NCI-H526 (cell line): ENCODE measurements at places on chromosomes 7 and 10.
A peak's percentile ranks its signal among the peaks of the same experiment; 100 is the strongest.

DNA sequence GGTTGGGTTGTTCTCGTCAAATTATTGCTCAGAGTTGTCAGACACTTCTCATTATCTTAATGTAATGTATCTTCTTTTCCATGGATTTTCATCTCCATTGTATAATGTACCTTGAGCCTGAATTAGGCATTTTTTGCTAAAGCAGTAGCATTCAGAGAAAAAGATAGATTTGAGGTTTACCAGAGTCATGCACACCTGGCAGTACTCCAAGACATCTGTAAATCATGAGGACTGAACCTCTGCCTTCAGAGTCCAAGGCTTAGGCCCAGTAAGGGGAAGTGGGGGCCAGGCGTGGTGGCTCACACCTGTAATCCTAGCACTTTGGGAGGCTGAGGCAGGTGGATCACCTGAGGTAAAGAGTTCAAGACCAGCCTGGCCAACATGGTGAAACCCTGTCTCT lies 624.3 kb upstream of the MBL2 start:
- no peak for DNase-seq

DNA sequence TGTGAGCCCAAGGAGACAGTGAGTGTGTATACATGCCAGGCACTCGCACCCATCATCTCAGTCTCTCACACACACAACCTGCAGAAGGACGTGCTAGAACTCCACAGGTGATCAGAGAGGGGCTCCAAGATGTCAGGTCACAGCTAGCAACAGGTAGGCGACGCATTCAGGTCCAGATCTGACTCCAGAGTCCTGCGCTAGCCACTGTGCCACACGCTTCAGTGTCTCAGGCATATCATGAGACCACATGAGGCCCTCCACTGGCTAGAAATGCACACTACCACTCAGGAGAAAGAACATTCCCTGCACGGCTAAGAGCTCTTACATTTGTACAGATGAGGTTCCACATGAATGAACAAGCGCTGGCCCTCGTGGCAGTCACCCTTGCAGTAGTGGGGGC lies 11.5 kb downstream of the AKR1B1 start:
- DNase-seq = no peak

DNA sequence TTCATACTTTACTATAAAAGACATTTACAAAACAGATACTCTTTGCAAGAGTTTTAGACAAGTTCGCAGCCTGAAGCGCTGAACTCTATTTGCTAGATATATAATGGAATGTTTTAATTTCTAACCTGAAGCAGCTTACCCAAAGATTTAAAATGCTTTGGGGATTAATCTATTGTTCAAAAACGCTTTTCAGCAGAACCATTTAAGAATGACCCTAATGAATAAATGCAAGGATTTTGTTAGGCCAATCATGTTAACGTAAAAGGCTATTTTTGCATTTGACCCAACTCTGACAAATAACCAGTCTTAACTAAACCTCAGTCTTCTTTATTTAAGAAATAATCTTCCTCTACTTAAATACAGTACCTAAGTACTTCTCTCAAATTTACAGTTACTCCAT lies 406.7 kb upstream of the POT1 start:
- no peak for DNase-seq

GRCh38 chr7:35700333-35700732 lies 5.4 kb upstream of the HERPUD2 start:
- no peak for DNase-seq

- DNase-seq = no peak
These were observed 169.5 kb upstream of the FRMD4A start for GRCh38 chr10:14500172-14500765.

- no peak for DNase-seq
These were observed 51.4 kb downstream of the PCGF5 start for GRCh38 chr10:91271886-91272285.

DNA sequence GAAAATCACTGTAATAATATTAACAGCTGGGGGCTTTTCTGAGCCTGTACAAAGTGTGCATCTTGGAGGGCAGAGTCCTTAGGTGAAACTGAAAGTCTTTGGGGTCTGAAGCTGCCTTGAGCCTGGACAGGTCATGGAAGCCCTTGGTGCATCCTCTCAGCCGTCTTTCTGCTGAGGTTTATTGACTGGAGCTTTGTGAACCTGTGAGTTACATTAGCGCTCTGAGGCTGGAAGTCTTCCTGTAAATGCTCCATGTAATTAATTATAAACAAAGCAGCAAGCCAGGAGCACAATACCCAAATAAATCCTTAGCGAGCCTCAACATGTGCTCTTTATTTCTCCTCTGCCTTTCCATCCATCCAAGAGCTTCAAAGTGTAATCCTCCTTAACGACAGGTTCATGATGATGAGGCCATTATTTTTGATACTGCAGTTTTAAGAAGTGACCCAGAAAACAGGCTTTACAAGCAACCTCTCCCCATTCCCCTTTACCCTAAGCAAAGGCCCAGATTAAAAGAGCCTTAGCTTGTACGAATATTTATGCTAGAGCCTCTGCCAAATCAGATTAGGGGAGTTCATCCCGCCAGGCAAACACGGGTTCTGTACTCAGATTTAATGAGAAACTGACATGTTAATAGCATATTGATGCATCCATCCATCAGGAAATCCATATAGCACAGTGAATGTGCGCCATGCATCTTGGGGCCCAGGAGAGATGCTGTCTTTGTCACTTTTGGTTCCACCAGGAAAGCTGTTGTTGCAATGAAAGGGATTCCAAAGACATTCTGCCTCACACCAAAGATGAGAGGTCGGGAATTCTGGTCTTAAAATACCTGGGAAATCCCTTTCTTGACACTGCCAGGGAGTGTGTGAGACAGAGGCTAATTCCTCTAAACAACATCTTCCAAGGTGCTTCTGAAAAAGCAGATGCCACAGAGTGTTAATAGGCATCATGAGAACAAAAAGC lies 118.1 kb downstream of the ANLN start:
- no peak for DNase-seq

DNA sequence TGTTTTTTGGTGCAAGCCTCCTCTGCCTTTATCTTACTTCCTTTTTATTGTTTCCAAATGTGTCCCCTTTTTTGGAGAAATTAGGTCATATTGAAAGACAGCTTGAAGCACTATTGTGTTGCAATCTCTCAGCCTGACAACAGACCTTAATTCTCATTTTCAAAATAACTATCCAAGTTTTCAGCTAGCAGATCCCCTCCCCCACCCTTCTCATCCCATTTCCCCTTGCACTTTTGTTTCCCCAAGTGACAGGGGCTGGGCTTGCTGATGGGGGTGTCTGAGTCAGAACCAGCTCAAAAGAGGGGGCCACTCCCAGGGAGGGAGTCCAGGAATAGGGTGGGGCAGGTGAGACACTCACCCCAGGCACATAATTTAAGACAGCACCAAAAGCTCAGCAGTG lies 75.3 kb downstream of the MKI67 start:
- DNase-seq = no peak

DNA sequence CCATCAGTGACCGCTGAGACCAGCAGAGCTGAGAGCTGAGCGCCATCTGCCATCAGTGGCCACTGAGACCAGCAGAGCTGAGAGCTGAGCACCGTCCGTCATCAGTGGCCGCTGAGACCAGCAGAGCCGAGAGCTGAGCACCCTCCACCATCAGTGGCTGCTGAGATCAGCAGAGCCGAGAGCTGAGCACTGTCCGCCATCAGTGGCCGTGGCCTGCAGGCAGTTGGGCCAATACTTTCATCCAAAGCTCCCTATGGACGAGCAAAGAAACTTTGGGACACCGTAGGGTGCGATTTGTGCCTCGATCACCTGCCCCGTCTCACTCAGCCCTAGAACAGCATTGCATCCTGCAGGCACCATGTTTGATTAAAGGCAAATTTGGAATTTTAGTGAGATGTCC lies 265.8 kb downstream of the DNAJB6 start:
- no peak for DNase-seq

GRCh38 chr10:20858292-20859124 lies 38.6 kb downstream of the NEBL start:
- peak; percentile 6 for DNase-seq

- peak; percentile 35 for DNase-seq
These were observed 3.1 kb downstream of the KLLN start for GRCh38 chr10:87860156-87860795.

GRCh38 chr10:10623958-10624566 lies 393.6 kb upstream of the CELF2 start:
- DNase-seq = no peak

- peak; percentile 58 for DNase-seq
These were observed 52.2 kb downstream of the STEAP1B start for GRCh38 chr7:22447762-22448161.

- peak; percentile 60 for DNase-seq
These were observed 1.4 kb downstream of the BAIAP2L1 start for GRCh38 chr7:98399462-98399861.

DNA sequence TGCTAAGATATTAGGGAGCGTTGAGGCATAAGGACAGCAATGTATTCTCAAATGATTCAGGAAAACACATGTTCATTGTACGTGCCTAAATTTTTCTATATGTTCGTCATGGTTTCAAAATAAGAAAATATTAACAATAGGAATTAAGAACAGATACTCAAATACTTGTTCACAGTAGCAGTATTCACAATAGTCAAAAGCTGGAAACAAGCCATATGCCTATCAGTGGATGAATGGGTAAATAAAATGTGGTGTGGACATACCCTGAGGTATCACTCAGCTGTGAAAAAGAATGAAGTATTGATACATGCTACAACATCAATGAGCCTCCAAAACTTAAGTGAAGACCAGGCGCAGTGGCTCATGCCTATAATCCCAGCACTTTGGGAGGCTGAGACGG lies 84.7 kb upstream of the PTER start:
- DNase-seq = no peak

DNA sequence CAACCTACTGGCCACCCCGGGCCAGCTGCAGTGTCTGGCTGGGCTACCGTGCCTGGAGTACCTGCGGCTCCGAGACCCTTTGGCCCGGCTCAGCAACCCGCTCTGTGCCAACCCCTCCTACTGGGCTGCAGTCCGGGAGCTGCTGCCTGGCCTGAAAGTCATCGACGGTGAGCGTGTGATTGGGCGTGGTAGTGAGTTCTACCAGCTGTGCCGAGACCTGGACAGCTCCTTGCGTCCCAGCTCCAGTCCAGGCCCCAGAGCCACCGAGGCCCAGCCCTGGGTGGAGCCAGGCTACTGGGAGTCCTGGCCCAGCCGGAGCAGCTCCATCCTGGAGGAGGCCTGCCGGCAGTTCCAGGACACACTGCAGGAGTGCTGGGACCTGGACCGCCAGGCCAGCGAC lies 4.2 kb downstream of the RARRES2 start:
- no peak for DNase-seq

GRCh38 chr10:100859484-100859763 lies 53.3 kb upstream of the SLF2 start:
- DNase-seq = no peak

GRCh38 chr10:119642556-119643111 lies 8.5 kb upstream of the BAG3 start:
- no peak for DNase-seq

DNA sequence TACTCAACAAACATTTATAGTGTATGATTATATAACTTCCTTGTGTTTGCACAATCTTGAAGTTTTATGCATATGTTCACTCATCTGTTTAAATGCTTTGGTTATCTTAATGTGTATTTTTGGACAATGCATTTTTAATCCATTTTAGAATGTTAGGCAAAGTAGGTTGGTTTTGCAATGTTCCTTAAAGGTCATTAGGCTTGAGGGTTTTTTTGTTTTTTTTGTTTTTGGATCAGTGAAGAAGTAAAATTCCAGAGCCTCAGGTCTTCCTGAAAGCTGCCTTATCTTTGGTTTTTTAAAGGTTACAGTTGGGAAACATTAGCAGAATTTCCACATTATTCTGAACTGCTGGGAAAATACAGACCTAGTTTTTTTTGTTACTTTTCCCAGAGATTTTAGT lies 12.8 kb downstream of the MDFIC start:
- DNase-seq = no peak

GRCh38 chr7:68748934-68749900 lies 849.1 kb upstream of the AUTS2 start:
- DNase-seq = no peak

GRCh38 chr10:34046506-34047034 lies 712.1 kb upstream of the NRP1 start:
- DNase-seq = peak; percentile 80

DNA sequence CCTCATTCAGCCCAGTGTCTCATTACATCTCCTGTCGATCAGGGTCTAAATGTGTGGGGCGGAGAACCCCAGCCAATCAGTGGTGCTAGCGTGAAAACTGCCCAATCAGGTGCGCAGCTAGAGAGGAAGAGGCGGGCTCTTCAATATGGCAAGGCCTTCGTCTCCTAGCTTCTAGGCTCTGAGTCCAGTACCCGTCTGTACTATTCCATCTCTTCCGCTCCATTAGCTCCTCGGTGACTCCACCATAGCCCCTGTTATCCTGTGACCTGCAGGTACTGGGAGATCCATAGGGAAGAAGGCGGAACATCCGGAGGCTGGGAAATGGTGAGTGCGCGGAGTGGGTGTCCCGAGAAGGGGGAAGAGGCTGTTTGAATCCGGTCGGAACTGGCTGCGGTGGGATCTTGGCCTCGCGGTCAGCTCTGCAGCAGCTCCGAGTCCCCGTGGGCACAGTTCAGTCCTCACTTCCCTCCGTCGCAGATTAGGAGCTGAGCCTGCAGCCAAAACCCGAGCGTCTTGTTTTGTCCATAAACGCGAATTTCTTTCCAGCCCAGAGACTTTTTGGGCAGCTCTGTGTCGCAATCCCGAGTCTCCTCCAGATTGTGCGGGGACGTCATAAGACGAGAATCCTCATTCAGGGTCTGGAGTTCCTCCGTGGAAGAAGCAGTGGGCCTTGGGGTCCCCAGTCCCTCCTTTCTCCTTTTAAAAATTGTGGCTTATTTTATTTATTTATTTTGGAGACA lies at the start of gene ZNF727:
TSS of gene ZNF727 (plus strand) at position 134 of the 740 bp plus-strand sequence. CDS start at position 322, 188 bp downstream.
- peak; percentile 66 for DNase-seq

DNA sequence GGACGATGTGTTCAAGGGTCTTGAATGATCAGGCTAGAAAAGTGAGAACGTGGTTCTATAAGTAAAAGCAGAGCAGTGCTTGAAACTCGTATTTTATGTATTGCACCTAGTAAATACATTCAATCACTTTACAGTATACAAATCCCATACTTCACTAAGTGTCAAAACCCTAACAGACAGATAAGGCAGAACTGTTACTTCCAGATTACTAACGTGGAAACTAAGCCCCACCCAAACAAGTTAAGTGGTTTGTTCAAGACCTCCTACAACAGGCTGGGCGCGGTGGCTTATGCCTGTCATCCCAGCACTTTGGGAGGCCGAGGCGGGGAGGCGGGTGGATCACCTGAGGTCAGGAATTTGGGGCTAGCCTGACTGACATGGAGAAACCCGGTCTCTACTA lies 9.2 kb upstream of the MYO1G start:
- no peak for DNase-seq

DNA sequence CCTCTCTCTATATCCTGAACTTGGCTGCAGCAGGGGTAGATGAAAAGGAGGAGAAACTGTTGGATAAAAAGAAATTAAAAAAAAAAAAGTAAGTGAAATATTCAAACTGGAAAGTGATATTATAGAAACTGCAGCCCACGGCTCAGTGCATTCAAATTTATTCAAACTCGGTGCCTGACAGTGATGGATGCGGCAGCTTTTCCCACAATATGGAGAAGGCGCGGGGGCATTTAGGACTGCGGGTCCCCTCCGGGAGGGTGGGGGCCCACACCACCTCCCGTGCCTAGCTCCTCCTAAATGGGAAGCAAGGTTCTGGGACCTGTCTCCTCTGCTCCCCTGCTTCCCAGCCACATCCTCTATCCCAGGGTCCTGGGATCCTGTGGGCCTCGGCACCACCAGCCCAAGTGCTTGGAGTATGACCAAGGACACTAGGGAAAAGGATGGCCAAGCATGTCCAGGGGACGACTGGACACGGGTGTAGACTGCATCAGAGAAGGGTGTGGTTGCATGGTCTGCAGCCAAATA lies 82.4 kb downstream of the HIF1AN start:
- peak; percentile 57 for DNase-seq
